ENCODE measurements at places on chromosomes 6 and 20.

- peak; percentile 96 for DNase-seq
Measured at GRCh38 chr6:30744054-30744805, at the start of gene IER3. Gene IER3, minus strand, starts transcription at chr6:30744547. Its CDS starts 29 bp downstream, at chr6:30744518.

DNA sequence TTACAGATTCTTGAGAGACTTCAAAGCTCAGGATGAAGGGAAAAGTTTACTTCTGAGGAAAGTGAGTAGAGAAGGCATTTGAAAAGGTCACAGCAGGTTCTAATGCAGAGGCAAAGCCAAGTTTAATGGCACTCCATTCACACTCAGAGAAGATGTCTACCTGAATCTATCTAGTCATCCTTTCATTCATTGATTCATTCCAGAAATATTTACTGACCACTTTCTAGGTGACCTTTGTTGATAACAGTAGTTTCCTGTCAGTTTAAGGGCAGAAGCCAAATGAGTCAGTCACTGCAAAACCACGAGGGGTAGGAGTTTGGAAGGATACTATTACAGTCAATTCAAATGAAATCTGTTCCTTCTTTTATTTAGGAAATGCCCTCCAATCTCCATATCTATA lies 30.8 kb downstream of the FBXO5 start:
- peak; percentile 23 for DNase-seq

DNA sequence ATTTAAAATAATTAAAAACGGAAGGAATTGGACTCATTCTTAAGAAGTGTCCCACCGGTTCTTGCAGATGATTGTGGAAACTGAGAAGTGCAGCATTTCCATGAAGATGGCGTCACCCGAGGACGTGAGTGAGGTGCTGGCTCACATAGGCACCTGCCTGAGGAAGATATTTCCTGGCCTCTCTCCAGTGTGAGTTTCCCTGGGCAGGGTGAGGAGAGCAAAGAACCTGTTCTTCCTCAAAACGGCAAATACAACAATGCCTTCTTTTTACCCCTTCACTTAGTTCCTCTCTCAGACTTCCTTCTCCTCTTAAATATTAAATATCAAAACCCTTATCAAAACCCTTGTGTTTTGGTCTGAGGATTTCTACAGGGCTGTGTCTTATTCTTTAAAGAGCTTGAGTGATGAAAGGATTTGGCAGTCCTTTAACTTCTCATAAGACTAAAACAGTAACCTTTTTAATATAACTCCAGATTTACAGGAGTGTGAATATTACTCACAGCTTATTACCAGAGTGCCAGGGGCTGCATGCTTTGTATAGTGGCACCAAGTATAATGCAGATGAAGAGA lies 156.3 kb downstream of the CARMIL1 start:
- no peak for DNase-seq

DNA sequence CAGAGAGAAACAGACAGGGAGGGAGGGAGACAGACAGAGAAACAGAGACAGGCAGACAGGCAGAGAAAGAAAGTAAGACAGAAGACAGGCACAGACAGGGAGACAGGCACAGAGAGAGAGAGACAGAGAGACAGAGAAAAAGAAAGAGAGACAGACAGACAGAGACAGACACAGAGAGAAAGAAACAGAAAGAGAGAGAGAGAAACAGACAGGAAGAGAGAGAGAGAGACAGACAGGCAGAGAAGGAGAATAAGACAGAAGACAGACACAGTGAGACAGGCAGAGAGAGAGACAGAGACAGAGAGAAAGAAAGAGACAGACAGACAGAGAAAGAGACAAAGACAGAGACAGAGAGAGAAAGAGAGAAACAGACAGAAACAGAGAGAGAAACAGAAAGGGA lies 754.8 kb upstream of the DEFB115 start:
- DNase-seq: peak; percentile 3

GRCh38 chr6:162922563-162923166 lies 194.9 kb downstream of the PACRG start:
- DNase-seq: peak; percentile 16

DNA sequence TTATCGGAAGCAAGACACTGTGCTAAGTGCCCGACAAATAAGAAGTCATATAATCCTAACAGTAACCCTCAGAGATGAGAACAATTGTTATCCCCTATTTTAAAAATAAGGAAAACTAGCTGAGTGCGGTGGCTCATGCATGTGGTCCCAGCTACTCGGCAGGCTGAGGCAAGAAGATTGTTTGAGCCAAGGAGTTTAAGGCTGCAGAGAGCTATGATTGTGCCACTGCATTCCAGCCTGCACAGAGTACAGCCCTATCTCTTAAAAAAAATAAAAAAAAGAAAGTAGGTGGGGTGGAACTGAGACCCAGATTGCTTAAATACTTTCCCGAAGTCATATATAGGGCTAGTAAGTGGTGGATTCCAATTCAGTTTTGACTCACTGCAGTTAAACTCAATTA lies 84.7 kb downstream of the UST start:
- DNase-seq: no peak

DNA sequence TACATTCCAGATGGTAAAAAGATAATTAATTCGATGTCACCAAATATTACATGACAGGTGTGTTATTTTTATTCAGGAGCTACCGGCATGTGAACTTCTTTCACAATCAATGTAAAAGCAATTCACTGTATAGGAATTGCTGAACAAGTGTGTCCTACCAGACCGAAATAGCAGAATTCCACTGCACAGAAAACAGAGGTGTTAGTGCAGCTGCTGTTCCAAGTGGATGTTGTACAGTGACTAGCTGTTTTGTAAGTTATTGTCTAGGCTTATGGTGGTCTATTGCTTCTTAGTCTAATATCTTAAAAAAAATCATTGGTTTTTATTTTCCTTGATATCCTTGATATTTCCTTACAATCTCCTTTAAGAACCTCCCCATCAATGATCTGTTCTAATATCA lies 107.4 kb downstream of the COL19A1 start:
- DNase-seq: peak; percentile 17

GRCh38 chr6:132390017-132390416 lies 11.3 kb downstream of the MOXD1 start:
- no peak for DNase-seq

- no peak for DNase-seq
Measured at GRCh38 chr20:43917380-43917779, 2.7 kb downstream of the TOX2 start.

GRCh38 chr6:137829641-137830083 lies 37.4 kb upstream of the TNFAIP3 start:
- DNase-seq: peak; percentile 83

DNA sequence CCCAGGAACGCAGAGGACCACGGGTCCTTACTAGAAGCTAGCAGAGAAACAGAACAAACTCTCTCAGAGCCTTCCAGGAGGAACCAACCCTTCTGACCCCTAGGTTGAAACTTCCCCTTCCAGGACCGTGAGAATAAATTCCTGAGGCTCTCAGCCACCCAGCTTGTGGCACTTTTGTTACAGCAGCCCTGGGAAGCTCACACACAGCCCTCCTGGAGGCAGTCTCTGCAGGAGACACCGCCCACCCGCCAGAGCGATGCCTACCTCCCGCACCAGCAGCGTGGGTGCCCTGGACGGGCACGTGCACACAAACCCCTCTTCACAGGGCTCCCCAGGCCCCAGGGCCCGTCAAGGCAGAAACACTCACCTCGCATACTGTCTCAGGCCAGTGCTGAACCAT lies 4.2 kb downstream of the RNASET2 start:
- no peak for DNase-seq

DNA sequence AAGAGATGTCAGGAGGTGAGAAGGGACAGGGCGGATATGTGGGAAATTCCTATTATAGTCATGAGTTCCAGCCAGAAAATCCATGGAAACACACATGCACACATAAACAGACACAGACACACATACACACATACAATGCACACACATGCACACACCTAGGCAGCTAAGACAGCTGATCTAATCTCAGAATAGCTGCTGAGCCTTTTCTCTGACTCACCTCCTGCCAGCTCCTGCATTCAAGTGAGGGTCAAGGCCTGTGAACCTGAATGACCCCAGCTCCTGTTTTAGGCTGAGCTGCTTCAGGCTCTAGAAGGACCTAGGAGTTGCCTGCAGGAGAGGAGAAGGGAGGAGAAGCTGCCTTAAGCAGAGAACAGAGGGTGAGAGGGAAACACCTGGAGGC lies 21.6 kb upstream of the RAET1L start:
- DNase-seq: no peak

- DNase-seq: no peak
Measured at GRCh38 chr20:24880356-24880755, 68.7 kb upstream of the CST7 start.

- peak; percentile 92 for DNase-seq
Measured at GRCh38 chr20:48015943-48016723, 230.9 kb upstream of the SULF2 start.

- no peak for DNase-seq
Measured at GRCh38 chr6:38153798-38154345, 334.3 kb downstream of the ZFAND3 start.

GRCh38 chr20:43284486-43284885 lies 94.8 kb upstream of the PTPRT start:
- DNase-seq: no peak

- DNase-seq: no peak
Measured at GRCh38 chr6:141123497-141123896, 1009.2 kb upstream of the GJE1 start.

Data from mesenchymal stem cell (in vitro differentiated cells and primary cell).